ENCODE measurements at places on chromosomes 5 and 9.

DNA sequence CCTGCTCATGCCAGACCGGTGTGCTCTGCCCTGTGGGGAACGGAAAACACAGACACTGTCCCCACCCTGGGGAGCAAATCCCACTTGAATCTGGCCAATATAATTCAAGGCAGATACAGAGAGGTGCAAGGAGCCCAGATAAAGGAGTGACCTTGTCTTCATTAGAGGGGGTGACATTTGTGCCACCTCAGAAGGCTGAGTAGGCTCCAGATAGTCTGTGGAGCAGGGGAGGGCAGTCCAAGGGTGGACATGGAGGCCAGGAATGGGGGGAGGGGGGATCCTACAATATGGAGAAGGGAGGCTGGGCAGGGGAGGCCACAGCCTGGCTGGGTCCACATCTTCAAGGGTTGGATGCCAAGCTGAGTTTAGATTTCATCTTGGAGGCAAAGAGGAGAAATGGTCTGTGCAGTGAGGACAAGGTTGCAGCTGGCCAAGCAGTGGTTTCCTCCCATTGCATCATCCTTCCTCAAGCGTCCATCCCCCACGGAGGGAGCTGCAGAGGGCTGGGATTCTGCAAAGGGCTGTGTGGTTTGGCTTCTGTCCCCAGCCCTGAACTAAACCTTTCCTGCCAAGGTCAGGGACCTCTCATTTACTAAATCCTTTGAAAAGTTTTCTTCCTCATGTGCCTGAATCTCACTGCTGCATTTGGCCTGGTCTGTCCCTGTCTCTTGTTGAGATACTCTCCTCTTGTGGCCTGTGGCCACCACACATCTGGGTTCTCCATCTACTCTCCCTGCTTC is 60.1 kb downstream of the GALNT12 start:
- no peak for DNase-seq

- no peak for DNase-seq
These were observed 571 bp downstream of the CNTFR start for GRCh38 chr9:34588671-34589635.

DNA sequence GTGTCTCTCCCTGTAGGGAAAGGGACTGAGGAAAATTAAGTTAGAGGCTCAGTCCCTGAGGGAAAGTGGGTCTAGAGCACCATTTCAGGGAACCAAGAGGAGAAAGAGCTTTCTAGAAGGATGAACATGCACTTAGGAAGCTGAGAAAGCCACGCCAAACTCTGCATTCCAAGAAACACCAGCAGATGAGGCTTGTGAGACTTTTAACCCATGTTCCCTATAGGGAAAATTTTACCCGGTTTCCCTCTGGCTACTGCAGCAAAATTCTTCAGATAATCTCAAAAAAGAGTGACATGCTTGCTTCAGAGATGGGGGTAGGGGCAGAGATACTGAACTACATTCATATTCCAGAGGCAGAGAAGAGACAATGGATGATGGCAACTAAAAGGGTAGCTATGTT is 8.6 kb downstream of the TLN1 start:
- no peak for DNase-seq

GRCh38 chr5:67969176-67969575 is 246.4 kb upstream of the PIK3R1 start:
- no peak for DNase-seq

GRCh38 chr9:91716815-91717214 is 233.2 kb downstream of the ROR2 start:
- no peak for DNase-seq

GRCh38 chr9:134385915-134386314 is 59.7 kb downstream of the RXRA start:
- no peak for DNase-seq

DNA sequence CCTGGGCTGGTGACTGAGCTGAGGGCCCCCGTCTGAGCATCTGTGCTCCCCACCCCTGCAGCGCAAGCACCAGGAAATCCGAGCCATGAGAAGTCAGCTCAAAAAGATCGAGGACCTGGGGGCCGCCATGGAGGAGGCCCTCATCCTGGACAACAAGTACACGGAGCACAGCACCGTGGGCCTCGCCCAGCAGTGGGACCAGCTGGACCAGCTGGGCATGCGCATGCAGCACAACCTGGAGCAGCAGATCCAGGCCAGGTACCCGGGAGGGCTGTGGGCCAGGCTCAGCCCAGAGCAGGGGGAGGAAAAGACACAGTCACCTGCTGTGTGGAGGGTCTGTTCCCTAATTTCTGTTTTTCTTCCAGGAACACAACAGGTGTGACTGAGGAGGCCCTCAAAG is 24.6 kb downstream of the DYNC2I2 start:
- no peak for DNase-seq

- no peak for DNase-seq
These were observed 6.1 kb upstream of the TMEM252 start for GRCh38 chr9:68546596-68547390.

DNA sequence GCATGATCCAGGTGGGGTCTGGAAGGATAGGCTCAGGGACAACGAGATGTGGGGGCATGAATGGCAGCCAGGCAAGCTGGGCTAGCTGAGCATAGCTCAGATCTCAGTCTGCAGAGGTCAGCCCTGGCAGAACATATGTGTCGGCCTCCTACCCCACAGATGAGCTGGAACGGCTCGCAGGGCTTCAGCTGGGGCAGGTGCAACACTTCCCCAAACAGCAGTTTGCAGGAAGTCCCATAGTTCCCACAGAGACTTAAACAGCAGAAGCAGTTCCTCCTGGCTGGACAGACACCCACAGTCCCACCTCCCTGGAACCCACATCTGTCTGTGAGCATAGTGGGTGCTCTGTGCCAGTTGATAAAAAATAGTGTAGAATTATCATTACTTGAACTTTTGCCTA is 404.6 kb downstream of the GADD45G start:
- no peak for DNase-seq

GRCh38 chr9:133793471-133793870 is 55.3 kb upstream of the SARDH start:
- DNase-seq = no peak

- DNase-seq = no peak
These were observed 45.2 kb upstream of the ANKRD55 start for GRCh38 chr5:56278335-56278753.

DNA sequence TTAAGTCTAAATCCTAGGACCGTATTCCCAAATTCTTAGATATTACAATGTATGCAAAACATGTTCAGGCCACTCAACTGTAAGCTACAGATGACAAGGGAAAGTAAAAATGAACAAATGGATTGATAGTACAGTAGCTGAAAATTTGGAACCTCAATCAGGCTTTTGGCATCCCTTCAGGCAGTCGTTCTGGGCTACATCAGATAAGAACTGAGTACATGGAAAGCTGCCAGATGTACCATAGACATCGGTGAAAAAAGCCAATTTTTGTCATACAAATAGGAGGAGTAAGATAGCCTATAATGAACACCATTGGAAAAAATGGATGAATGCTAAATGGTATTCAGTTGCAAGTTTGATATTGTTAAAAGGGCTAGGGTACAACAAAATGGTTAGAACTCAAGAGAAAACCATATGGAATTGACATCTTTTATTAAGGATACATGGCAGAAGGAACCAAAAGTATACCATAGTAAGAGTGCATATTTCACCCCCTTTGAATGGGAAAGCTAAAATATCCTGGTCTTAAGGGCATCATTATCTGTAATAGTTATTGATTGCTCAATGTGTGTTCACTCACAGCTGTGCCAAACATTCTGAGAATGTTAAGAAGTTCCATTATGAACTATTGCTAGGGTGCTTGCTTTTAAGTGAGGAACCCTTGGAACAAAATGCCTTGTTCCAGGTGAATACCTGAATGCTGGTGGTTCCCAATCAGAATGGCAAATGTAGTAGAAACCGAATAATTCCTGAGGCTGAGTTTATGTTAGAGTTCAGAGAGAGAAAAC is 86.4 kb downstream of the NR3C1 start:
- DNase-seq = no peak

DNA sequence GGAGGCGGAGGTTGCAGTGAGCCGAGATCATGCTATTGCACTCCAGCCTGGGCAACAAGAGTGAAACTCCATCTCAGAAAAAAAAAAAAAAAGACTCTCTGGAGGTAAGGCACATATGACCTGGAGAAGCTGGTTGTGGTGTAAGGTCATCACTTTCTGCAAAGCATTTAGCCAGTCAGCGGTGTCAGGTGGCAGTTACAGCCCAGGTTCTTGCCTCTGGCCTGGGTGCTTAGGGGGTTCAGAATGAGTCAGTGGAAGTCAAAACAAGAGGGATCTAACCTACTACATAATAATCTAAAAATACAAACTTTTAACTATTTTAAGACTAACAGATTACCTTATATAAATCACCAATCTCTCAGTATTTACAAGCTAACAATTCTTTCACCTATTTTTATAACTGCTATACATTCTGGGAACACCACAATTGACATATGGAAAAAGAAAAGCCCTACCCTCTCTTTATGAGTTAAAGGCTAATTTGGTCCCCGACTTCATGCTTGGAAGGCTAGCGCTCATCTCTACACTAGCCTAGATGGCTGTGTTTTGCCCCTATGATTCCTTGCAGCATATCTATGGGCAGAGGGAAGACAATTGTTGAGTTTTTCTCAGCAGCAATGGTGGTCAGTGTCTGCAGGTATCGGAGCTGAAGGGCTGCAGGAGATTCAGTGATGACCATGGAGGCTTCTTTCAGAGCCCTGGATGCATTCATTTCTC is 29.2 kb downstream of the STOM start:
- DNase-seq = no peak

DNA sequence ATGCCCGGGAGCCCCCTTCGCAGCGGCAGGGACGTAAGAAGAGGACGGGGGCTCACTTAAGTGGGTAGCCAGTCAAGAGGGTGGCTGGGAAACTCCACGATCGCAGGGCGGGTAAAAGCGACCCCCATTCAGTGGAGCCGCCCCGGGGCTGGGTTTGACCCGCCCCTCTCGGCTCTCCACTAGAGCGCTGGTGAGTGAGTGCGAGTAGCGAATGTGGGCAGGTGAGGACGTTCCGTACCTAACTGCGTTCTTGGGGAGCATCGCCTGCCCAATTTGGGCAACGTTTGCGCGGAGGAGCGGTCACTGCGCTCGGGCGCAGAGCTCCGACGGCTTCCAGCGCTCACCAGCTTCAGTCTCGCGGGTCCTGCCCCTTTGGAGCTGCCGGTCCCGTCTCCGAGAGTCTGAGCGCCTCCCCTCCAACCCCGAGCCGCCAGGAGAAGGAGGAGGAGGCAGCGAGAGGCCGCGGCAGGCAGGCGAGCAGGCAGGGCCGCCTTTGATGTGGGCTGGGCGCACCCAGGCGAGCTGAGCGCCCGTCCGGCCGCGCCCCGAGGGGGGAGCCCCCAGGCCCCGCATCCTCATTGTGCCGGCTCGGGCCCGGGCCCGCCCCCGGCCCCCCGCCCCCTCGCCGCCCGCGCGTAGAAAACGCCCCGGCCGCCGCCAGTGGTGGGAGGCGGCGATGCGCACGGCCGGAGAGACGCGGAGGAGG is at the start of gene FGF18:
FGF18 (plus strand) TSS at position 666 of the 706 bp plus-strand sequence. CDS start 553 bp downstream, outside the sequence.
- no peak for DNase-seq

- no peak for DNase-seq
These were observed 5.8 kb downstream of the NDUFS6 start for GRCh38 chr5:1806974-1807373.

DNA sequence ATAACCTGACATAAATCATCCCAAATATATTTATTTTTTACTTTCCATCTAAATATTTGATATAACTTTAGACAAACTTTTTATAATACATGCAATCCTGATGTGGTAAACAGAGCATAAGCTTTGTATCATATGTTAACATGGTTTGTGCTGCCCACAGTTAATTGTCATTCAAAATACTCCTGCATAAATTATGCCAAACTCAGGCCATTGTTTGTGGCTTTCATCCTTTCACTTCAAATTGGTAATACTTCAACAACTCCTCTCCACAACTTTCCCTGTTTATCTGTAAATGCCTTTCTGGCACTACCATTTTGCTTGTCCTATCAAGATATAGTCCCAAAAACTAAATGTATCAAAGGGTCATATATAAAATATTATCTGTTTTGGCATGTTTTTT is 586.7 kb downstream of the HINT1 start:
- DNase-seq = no peak

DNA sequence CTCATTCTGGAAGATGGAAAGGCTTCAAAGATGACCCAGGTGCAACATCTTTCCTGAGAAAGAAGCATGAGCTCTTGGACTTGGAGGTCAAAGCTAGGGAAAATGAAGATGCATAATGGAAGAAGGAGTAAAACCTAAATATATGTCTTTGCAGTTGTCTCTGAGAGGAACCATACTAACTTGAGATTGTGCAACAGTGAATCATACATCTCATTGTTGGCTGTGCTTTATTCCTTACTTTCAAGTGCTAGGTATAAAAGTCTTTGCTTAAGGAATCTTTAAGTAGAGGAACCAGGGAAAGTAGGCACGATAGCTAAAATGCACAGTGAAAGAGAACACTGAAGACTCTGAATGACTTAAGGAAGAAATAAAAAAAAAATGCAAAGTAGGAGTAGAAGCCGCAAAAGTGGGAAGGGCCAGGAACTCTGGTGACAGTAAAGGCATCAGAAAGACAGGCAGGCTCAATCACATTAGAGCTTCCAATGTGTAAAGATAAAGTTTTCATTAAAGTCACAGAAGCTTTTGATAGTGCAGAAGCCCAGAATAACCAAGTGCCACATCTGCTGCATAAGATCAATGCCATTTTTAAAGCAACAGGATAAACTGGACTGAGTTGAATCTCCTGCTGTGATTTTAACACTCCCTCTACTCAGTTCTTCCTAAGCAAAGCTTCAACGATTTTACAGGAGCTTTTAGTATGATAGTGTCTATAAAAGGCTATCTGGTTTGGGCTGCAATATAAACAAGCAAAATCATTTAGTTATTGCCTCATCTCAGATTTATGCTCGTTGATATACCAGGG is 432.3 kb upstream of the EDIL3 start:
- DNase-seq = no peak

- DNase-seq = no peak
These were observed 17.5 kb downstream of the ATOX1 start for GRCh38 chr5:151740958-151741373.

- no peak for DNase-seq
These were observed 52.4 kb downstream of the PTTG1 start for GRCh38 chr5:160474084-160474483.

GRCh38 chr9:214648-215493 is at the start of gene DOCK8:
Gene DOCK8 (plus strand): TSS chr9:214865. CDS start chr9:214977, 112 bp downstream.
- no peak for DNase-seq

GRCh38 chr5:14263113-14263512 is 120.0 kb downstream of the TRIO start:
- no peak for DNase-seq

GRCh38 chr9:105144076-105144475 is 100.4 kb upstream of the SLC44A1 start:
- no peak for DNase-seq

GRCh38 chr5:93579692-93580062 is 1.3 kb downstream of the NR2F1-AS1 start:
- no peak for DNase-seq
